ENCODE measurements at places on chromosomes 5 and 9. TPM values are rescaled to one million over a fixed set of nuclear protein-coding genes. Genes with fewer than 3 reads are reported as not detected.

DNA sequence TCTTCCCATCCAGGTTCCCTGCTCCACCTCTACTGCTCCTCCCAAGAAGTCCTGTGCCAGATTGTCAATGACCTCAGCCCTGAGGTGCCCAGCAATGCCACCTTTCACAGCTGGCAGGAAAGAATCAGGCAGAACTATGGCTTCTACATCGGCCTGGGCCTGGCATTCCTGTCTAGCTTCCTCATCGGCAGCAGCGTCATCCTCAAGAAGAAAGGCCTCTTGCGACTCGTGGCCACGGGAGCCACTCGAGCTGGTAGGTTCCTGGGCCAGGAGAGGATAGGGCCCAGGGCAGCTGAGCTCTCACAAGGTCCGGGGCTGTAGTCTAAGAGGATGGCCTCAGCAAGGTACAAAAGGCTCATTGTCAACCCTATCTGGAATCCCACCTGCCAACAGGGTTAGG, 3.1 kb downstream of the NIPAL4 start:
- DNase-seq: no peak

GRCh38 chr5:33180900-33181299, 259.9 kb upstream of the TARS1 start:
- no peak for DNase-seq

DNA sequence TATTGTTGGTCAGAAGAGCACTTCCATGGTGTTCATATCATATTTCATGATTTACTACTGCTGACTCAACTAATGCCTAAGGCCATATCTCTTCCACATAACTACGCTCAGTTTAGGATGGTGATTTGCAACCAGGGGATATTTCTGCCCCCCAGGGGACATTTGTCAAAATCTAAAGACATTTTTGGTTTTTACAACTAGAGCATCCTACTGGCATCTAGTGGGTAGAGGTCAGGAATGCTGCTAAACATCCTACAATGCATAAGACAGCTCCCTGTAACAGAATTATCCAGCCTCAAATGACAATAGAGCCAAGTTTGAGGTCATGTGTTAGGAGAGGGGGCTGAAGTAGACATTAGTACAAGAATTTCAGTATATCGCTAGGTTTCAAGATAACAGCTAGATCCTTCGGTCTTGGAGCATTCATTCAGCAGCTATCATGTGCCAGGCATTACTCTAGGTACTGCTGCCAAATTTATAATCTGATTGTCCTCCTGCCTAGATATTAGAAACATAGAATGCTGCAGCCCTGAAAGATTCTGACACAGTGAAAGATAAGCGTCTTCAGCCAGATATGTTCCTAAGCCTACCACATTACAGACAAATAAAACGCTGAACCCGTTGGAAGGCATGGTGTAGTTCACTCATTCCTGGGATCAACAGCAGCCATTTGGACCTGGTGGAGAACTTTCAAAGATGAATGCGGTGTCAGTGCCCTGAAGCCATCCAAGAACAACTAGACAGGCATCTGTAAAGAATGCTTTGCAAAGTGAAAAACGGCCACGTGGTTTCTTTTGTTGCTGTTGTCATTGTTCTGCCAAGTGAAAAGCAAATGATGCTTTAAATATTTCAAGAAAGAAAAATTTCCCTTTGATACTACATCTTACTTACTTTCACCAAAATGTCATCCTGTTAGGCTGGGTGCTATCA, 55.5 kb upstream of the FST start:
- DNase-seq: no peak

DNA sequence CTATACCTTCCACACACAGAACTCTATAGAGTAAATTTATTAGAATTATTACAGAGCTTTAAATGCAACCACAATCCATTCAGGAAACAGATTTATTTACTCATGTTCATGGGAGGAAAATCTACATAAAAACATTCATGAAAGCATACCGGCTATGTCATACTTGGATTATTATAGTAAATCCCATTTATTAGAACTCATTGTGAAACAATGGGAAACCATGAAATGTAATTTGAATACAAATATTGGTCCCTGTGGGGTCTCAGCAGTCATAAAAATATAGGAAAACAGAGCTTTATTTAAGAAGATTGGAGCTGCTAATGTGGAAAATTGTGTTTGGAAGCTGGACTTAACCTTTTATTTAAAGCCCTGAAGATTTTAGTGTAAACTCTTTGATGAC, 80.7 kb downstream of the HAPLN1 start:
- no peak for DNase-seq

Gene ARHGEF37
- 86.7 TPM for total RNA-seq

Gene SLC23A1
- total RNA-seq: not detected

DNA sequence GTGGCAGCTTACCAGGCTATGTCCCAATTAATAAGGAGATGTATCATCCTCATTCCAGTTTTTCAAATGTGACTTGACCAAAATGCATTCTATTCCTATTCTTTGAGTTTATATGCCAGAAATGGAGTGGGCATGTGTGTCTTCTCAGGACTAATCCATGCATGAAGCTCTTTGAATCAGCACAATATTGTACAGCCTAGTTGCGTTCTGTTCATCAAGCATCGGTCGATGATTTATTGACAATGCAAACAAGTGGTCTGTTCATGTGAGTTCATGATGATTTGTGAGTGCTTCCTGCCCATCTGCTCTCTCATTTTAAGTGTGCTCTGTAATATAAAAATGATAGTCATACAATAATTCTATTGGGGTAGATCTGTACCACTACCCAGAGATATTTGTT, 48.3 kb downstream of the PALM2AKAP2 start:
- no peak for DNase-seq

DNA sequence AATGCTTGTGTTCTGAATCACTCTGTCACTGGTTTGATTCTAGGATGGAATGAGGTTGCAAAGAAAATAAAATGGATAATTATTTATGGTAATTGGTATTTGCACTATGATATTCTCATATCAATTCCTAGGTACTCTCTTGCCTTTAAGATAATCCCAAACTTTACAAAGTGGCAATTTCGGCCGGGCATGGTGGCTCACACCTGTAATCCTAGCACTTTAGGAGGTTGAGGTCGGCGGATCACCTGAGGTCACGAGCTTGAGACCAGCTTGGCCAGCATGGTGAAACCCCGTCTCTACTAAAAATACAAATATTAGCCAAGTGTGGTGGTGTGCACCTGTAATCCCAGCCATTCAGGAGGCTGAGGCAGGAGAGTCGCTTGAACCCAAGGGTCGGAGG, 1118.7 kb upstream of the C9orf72 start:
- DNase-seq: no peak

GRCh38 chr9:7086389-7086788, 328.6 kb downstream of the KDM4C start:
- no peak for DNase-seq

DNA sequence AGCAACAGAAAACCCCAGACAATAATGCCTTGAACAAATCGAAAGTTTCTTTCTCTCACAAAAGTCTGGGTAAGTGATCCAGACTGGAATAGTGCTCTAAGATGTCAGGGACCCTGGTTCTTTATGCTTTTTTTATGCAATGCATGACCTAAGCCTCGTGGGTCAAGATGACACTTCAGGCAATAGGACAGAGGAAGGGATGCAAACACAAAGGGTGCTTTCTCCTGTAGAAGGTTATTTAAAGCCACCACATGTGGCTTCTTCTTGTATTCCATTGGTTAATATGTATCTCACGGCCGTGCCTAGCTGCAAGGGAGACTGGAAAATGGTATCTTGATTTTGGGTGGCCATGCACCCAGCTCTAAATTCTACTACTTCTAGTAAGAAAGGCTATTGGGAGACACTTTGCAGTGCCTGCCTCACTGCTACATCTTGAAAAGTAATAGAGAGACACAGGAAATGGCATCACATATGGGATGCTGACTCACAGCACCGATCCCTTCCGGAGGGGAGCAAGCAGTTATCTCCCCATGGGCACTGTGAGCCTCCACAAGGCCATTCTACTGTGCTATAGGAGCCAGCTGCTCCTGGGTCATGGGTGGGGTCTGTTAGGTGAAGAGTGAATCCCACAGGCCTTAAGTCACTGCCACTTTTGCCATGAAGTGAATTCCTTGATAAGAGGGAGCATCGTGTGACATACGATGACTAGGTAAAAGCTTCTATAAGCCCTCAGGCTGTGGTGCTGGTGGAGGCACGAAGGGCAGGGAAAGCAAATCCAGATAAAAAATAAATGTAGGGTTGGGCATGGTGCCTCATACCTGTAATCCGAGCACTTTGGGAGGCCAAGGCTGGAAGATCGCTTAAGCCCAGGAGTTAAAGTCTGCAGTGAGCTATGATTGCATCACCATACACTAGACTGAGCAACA, 32.5 kb upstream of the RAB14 start:
- no peak for DNase-seq

- no peak for DNase-seq
Observed at GRCh38 chr9:133119103-133119845, 1.8 kb downstream of the RALGDS start.

Gene ADAMTS2
- 25.3 TPM for total RNA-seq

DNA sequence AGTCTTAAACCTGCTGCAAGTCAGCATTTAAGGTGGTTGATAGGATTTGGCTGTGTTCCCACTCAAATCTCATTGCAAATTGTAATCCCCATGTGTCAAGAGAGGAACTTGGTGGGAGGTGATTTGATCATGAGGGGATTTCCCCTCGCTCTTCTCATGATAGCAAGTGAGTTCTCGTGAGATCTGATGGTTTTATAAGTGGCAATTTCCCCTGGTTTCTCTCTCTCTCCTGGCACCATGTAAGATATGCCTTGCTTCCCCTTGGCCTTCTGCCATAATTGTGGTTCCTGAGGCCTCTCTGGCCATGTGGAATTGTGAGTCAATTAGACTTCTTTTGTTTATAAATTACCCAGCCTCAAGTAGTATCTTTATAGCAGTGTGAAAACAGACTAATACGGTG, 84.3 kb upstream of the SMC2 start:
- DNase-seq: no peak

Gene ASTN2
- 19.1 TPM for total RNA-seq

All from sciatic nerve (tissue), 2 donors.